ENCODE measurements at places on chromosomes 12 and 14. TPM values are rescaled to one million over a fixed set of nuclear protein-coding genes. Genes with fewer than 3 reads are reported as not detected.

GRCh38 chr14:77844802-77845201 is 44.9 kb downstream of the ADCK1 start:
- DNase-seq: no peak

DNA sequence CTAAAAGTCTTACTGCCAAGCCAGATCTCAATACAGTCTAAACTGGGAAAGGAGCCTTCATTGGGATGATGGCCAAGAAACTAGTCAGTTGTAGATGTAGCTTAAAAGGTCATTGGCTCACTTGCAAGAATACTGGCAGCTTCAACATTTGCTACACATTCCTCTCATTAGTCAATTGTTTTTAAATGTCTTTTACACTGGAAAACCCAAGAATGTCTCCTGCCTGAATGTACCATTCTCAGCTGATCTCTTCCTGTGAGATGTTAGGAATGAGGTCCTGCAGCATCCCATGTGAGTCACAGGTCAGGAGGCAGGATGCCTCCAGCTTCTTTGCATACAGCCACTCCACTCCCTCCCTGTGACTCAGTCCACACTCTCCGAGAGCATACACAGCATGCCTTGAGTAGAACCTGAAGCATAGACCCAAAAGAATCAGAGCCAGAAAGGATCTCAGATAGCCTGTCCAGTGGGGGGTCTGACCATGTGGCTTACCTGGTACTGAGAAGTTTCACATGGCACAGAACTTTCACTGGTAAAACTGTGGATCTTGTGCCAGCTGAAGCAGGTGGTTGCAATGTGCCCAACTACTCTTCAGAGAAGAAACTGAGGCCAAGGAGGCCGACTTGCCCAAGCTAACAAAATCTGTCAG is 56.0 kb upstream of the HECTD1 start:
- DNase-seq: no peak

FAM222A gene
- 7.8 TPM for total RNA-seq

KRT3 gene
- total RNA-seq: not detected

GRCh38 chr12:130100634-130101362 is 61.5 kb upstream of the FZD10 start:
- no peak for DNase-seq

DNA sequence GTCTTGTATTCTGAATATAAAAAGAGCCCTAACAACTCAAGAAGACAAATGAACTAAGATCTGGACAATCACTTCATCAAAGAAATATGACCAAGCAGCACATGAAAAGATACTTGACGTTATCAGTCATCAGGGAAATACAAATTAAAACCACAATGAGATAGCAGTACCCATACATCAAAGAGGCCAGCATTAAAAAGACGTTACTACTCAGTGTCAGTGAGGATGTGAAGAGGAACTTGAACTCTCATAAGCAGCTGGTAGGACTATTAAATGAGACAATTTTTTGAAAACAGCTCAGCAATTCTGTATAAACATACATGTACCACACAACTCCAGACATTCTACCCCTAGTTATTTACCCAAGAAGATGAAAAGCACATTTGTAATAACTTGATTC is 55.9 kb downstream of the FERMT2 start:
- DNase-seq: no peak

- DNase-seq: no peak
These were observed 20.8 kb downstream of the HSP90AA1 start for GRCh38 chr14:102066041-102066451.

- DNase-seq: no peak
These were observed 1095.1 kb downstream of the BCL11B start for GRCh38 chr14:98176892-98177291.

GRCh38 chr12:69008520-69008919 is 75.5 kb upstream of the CPM start:
- DNase-seq: no peak

- no peak for DNase-seq
These were observed 10.1 kb upstream of the SLC6A15 start for GRCh38 chr12:84922693-84923092.

- no peak for DNase-seq
These were observed 87.9 kb upstream of the IGF1 start for GRCh38 chr12:102568276-102568675.

SLC4A8 gene
- 0.86 TPM for total RNA-seq

- no peak for DNase-seq
These were observed 22.0 kb upstream of the CDK17 start for GRCh38 chr12:96422192-96422591.

GRCh38 chr14:103050935-103051334 is 6.4 kb downstream of the CDC42BPB start:
- DNase-seq: no peak

RPS6KL1 gene
- 19.8 TPM for total RNA-seq

NPFF gene
- total RNA-seq: not detected

DNA sequence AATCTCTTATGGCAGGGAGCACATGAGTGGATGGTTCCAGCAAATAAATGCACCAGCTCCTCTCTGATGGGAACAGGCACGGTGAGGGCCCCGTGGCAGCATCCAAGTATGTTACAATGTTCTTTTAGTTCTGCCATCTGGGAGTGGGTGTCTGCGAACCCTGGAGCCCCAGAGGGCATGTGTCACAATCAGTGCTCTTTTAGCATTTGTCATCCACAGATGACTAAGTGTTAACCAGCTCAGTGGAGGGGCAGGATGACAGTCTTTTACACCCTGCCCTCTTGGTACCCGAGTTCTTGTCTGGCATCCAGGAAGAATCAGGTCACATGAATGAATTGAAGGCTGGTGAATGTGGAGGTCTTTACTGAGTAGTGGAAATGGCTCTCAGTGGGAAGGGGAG is 560.4 kb upstream of the FLRT2 start:
- no peak for DNase-seq

GRCh38 chr12:94954029-94954685 is 49.3 kb downstream of the NDUFA12 start:
- no peak for DNase-seq

DNA sequence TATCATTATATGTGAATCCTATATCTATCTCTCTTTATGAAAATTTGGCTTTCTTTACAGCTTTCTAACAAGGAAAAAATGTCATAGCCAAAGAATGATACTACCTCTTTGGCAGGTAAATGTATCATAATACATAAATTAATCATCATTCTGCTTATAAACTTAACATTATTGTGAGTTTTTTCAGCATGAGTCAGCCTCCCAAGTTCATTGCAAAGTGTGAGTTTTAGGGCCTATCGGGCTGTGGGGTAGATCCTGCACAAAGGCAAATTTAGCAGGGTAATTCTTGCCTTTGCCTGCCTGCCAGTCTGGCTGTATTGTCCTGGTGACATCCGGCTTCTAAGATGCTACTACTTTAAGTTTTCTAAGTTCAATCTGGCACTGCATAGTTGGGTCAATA is 412.6 kb downstream of the MDGA2 start:
- DNase-seq: no peak

DNA sequence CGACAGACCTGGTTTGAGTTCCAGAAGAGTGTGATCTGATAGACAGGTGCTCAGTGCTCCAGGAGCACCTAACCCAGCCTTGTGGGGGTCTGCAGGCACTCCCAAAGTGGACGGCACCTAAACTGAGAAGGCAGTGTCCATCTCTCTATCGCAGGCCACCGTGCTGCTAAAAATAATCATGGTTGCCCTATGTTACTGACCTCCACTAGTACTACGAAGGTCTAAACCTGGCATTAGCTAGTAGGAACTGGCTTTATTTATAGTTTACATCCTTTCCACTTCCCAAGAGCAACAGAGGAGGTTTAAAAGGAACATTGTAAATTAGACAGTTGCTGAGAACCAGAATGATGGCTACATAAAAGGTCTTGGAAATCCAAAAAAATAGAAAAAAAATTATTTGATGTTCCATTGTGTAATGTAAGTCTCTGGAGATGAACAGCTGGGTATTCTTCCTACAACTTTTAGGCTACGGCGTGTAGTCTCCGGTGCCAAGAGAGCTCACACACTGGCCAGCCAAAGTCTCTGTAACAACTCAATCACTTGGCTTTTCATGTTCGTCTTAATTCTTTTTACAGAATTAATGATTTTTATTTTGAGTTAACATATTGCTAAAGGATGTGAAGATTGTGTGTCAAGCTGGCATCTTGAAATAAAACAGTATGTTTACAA is 27.3 kb downstream of the PPFIBP1 start:
- DNase-seq: no peak

ESR2 gene
- 0.38 TPM for total RNA-seq
